CD8-positive, alpha-beta memory T cell (primary cell): ENCODE measurements at places on chromosomes 13 and 19. TPM values are rescaled to one million over a fixed set of nuclear protein-coding genes. Genes with fewer than 3 reads are reported as not detected.

SIAH3 gene
- 0.20 TPM for total RNA-seq

HS6ST3 gene
- total RNA-seq: not detected

IGSF23 gene
- not detected for total RNA-seq

C19orf38 gene
- total RNA-seq: 0.44 TPM

GRCh38 chr19:708154-709143 lies at the start of gene PALM:
Gene PALM, plus strand, starts transcription at chr19:708935. Its CDS starts 212 bp downstream, at chr19:709147.
- no peak for DNase-seq

- DNase-seq: no peak
Observed at GRCh38 chr19:53978975-53979801, 12.2 kb upstream of the CACNG6 start.

- DNase-seq: no peak
Observed at GRCh38 chr19:39127812-39128515, 2.4 kb downstream of the PAK4 start.

DNA sequence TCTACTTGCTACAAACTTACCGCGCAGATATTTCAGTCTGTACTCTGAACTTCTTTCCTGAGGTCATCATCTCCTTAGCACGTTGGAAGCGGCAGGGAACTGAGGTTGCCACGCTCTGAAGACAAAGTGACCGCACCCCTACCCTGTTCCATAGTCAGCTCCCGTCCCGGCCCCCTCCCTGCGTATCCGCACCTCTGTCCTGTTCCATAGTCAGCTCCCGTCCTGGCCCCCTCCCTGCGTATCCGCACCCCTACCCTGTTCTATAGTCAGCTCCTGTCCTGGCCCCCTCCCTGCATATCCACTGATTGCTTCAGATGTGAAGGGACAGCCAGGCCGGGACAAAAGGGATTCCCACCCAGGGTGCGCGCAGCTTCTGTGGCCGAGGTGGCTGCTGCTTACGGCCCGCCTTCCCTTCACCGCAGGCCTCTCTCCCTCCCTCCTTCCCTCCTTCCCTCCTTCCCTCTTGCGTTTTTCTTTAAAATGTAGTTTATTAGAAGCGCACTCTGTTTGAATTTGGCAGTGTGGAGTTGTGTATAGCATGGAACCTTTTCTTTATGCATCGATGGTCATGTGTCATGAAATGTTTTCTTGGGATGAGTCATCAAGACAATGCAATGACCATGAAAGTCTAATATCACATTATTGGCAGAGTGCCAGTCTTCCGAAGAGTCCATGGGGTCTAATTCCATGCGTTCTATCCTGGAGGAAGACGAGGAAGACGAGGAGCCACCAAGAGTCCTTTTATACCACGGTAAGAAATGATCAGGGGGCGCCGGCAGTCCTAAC lies 21.9 kb upstream of the NDUFS7 start:
- no peak for DNase-seq

- peak; percentile 58 for DNase-seq
Observed at GRCh38 chr19:21474671-21475181, 30.7 kb upstream of the ZNF429 start.

DNA sequence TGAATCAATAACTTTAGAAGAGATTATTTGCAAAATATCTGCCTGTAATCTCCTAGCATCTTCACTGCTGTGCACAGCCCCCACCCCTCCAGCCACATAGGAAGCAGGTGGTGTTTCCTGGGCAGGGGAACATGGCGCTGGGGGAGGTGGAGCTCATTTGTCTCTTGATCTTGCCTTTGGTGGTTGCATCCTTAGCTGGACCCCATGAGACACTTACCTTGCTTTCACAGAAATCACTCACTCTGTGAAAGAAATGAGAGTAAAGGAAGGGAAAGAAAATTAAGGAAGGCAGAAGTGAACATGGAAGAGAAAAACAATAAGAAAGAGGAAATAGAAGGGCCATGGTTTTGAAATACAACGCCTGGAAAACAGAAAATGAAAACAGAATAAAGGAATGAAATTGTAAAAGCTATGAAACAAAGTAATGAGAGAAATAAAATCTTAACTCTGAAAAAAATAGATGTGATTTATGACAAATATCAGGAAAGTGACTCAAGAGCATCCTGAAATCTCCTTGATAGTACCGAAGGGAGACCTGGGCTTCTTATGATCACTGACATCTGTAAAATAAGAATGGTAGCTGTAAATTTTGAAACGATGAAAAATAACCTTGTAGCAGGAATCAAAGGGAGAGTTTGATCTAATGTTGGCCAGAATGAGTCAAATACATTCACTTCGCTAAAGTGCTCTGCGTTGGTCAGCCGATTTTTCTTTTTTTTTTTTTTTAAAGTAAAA lies 17.2 kb upstream of the RNASEH2B start:
- peak; percentile 33 for DNase-seq

GRCh38 chr13:79847882-79848592 lies 367.1 kb downstream of the NDFIP2 start:
- no peak for DNase-seq

DNA sequence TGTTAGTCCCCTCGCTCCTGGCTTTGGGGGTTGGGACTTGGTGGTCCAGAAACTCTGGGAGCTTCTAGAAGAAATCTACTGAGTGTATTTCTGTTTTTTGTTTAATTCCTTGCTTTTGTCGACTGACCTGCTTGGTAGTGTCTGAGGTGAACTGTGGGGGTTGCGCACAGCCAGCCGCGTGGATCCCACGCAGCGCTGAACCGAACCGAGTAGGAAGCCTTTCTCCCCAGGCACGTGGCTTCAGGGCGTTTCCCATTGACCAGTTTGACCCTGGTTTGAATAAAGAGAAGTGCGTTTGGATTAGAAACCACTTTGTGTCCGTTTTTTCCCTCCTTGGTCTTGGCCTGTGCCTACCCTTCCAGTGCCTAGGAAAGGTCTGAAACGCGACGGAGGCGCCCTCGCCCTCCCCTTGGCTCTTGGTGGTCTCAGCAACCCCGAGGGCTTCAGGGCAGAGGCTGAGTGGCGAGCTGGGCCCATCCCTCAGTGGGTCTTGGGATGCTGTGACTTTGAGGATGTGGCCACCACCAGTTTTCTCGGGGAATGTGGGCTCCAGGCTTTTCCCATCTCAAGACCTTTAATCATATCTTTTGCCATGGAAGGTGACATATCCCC lies 2.7 kb upstream of the RPS15 start:
- no peak for DNase-seq

DNA sequence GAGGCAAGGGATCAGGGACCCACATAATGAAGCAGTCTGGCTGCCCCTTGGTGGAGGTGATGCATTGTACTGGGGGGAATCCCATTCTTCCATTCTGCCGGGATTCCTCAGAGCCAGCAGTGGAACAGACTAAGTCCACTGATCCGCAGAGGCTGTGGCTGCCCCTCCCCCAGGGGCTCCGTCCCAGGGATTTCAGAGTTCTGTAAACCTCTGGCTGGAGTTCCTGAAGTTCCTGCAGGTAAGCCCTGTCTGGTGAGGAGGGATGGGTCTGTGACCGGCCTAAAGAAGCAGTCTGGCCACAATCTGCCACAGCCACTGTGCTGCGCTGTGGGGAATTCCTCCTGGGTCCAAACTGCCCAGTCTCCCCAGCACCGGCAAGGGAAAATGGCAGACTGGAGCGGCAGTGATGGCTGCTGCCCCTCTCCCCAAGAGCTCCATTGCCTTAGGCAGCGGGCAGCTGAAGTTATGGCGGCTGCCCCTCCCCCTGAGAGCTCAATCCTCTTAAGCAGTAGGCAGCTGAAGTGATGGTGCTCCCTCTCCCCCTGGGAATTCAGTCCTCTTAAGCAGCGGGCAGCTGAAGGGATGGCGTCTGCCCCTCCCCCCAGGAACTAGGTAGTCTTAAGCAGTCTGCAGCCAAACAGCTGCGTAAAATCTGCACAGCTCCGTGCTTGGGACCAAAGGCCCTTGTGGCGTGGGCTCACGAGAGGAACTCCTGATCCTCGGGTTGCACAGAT lies 155.7 kb downstream of the PCDH17 start:
- no peak for DNase-seq

- no peak for DNase-seq
Observed at GRCh38 chr13:75818179-75818967, 182.2 kb downstream of the LMO7 start.

DNA sequence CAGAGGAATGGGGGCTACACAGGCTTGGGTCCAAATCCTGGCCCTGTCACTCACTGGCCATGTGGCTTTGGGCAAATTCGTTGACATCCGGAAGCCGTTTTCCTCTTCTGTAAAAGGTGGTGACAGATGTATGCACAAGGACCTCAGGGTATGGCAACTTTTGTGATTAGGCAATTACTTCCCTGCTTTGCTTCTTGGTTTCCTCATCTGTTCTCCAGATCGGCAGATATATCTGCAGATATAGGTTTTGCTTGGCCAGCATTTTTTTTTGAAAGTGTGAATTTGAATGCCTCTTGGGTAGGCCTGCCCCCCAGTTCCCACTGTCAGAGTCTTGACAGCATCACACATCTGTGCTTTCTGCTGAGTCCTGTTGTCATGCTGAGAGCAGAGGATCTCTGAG lies 17.7 kb downstream of the TMEM272 start:
- no peak for DNase-seq

GRCh38 chr13:43058318-43058674 lies 34.9 kb downstream of the DNAJC15 start:
- no peak for DNase-seq

DNA sequence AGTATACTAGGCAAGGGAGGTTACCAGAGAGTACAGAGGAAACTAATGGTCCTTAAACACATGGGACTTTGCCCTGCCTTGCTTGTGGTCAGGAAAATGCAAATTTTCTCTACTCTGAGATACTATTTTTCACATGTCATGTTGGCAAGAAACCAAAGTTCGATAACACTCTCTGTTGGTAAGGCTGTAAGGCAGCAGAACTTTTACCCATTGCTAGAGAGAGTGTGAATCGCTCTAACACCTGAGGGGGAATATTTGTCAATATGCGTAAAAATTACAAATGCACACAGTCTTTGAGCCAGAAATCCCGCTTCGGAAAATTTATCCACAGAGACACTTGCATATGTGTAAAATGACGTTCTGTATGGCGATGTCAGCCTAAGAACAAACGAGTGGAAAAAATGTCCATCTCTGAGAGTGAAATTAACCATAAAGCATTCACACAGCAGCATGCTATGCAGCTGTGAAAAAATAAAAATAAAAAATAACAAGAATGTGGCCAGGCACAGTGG lies 9.5 kb upstream of the RFX1 start:
- no peak for DNase-seq
